ENCODE measurements at places on chromosomes 3 and 15.

- no peak for DNase-seq
These were observed 1.9 kb downstream of the ROBO1 start for GRCh38 chr3:79765911-79766310.

GRCh38 chr15:74799255-74799855 is 13.3 kb upstream of the LMAN1L start:
- no peak for DNase-seq

DNA sequence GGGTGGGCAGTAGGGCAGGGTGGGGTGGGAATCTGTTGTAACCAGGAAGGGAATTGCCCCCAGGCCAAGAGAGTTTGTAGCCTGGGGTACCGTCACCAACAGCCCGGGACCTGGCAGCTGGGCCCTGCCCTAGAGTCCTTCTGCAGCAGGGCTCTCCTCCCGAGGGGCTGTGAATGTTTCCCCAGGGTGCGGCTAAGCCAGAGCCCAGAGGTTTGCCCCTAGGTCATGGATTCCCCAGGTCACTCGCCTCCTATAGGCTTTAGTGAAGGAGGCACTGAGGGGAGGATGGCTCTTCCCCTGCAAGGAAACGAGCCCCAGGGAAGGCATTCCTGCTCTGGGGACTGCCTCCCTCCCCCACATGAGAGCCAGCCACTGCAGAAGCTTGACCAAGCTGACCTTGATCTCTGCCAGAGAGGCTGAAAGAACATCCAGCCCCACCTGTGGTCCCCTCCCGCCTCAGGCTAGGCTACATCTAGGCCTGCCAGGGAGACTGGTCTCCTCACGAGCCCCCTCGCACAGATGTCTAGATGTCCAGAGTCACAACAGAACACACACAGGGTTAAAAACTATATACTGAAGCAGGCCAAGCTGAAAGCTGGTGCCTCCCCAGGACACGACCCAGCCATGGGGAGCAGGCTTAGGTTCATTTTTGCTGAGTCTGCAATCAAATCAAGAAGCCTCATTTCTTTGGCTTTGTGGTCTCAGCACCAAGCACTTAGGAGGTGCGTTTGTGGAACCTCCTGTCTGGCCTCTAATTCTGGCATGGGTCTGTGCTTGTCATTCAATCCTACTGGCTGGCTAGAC is 69.1 kb upstream of the TAMM41 start:
- no peak for DNase-seq

GRCh38 chr15:64921711-64922110 is 10.0 kb downstream of the ANKDD1A start:
- DNase-seq = peak; percentile 73

DNA sequence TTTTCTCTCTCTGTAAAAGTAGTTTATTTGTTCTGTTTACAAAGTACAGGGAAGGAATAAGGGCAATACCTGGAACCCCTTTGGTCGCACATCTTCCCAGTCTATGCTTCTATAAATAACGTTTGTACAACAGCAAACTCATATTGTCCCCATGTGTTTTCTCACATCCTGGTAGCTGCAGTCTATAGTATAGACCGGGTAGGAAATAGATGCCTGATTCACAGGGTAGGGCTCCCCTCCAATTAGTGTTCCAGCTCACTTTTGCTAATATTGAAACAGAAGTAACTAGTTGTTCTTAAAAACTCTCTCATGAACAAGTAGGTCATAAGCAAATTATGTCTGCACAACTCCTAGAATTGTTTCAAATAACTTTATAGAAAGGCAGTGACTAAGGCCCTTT is 17.7 kb downstream of the ATG7 start:
- DNase-seq = no peak

GRCh38 chr3:16337856-16338540 is 73.0 kb downstream of the OXNAD1 start:
- DNase-seq = no peak

DNA sequence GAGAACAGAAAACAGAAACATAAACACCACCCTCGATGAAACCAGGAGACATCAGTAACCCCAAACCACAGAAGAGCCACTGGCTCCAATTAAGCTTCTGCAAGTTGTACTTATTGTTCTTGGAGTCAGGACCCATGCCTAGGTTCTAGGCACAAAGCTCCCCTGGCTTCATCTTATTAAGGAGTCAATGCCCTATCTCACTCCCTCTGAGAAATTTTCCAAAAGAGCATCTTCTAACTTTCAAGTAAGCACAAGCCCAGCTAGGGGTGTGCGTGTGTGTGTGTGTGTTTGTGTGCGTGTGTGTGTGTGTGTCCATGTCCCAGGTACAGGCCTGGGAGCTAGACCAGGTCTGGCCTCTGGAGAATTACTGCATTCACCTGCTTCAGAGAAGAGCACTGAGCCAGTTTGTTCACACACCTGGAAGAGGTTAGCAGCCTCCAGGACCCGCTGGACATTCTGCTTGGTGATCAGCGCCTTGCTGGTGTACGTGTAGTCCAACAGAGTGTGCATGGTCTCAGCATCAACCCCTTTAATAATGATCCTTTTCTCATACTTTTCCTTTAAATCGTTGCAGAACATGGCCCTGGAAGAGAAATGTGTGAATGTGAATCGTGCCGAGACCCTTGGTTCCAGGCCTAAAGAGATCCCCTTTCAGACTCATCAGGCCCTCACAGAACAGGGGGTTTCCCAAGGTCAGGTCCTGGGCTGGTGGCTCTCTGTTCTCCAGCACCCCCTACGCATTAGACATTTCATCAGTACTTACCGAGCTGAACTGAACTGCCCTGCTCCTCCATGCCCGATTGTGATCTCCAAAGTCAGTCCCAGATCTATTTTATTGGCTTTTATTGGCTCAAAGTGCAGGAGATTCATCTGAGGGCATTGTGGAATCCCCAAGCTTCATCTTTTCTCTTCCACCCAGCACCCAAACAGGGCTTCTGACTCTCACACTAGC is 27.8 kb downstream of the KLHL6 start:
- no peak for DNase-seq

- no peak for DNase-seq
These were observed at the start of gene SLITRK3 for GRCh38 chr3:165195640-165196576. Gene SLITRK3 (minus strand): TSS chr3:165196384. CDS start chr3:165190830, 5,554 bp downstream.

DNA sequence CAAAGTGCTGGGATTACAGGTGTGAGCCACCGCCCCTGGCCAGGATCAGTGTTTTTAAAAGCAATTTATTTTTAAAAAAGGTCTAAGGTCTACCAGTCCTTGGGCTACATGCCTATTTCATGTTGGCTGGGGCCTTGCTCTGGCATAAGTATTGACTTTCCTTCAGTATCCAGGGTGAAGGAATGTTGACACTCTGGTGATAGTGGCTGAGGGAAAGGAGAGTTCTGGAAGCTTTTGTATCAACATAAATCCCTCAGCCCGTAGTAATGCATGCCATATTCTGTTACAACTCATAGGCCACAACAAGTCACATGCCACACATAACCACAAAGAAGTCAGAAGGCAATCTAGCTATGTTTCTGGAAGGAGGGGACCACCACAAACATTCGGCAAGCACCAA is 273.9 kb downstream of the ROBO2 start:
- DNase-seq = no peak

DNA sequence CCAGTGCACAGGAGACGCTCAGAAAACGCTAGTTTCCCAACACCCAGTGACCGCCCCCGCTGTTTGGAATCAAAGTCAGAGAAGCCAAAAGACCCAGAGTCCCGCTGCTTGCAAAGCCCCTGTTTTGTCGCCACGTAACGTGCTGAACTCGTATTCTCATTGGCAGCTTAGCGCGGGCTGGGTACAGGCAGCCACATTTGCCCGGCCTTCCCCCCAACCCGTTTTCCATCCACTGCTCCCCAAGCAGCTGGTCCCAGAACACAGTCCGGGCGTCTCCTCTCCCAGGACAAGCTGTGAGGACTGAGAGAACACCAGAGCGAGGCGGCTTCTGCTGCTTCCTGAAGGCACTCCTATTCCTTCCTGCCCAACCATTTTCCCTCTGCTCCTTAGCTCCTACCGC is 54.8 kb downstream of the RASGRF1 start:
- DNase-seq = no peak

GRCh38 chr3:2655229-2655701 is 454.9 kb downstream of the IL5RA start:
- DNase-seq = no peak

DNA sequence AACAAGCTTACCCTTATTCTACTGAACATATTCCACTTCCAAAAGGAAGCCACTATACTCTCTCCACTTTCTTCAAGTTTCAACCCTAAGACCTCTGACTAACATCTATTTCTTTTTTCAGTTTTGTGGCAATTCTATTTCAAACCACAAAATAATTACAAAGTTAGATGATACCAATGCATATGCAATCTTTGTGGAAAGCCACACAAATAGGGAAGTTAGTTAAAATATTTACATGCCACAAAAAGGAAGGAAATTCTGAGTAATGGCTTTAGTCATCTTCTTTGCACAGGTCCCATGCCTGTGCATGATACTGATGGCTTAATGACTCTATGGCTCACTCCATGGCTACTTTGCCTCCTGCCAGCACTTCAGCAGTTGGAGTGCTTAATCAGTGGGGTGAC is 57.0 kb upstream of the MCTP2 start:
- DNase-seq = peak; percentile 89

GRCh38 chr3:30535525-30535924 is 70.9 kb upstream of the TGFBR2 start:
- DNase-seq = no peak
